GM18507 (cell line): ENCODE measurements at places on chromosomes 16 and 17.

DNA sequence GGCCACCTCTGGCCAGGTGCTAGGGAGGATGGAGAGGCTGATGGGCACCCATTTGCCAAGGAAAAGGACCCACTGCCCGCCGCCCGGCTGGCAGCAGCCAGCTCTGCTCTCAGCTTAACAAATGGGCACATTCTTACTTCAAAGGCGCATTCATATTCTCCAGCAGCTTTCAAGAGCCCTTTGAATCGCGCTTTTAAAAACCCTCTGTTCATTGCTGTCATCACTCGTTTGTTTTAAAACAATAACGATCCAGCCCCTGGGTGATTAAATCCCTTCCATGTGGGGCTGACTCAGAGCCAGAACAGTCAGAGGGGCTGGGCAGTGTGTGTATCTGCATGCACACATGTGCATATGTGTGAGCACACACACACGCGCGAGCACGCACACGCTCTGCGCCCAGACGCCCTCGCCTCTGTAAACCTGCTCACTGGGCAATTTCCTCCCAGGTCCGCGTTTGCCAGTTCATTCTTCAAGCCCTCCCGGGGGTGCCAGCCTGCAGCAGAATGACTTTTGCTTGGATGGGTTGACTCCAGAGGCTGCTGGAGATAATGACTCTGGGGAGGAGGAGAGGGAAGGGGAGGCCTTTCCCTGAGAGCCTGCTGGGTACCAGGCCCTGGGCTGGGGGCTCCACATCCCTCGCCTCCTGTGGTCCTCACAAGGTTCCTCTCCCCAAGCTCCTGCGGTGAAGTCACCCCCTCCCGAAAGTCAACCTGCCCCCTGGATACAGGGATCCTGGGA, 133.1 kb downstream of the SDK2 start:
- no peak for DNase-seq

- DNase-seq = no peak
Measured at GRCh38 chr16:66442502-66443268, 15.6 kb downstream of the BEAN1 start.

DNA sequence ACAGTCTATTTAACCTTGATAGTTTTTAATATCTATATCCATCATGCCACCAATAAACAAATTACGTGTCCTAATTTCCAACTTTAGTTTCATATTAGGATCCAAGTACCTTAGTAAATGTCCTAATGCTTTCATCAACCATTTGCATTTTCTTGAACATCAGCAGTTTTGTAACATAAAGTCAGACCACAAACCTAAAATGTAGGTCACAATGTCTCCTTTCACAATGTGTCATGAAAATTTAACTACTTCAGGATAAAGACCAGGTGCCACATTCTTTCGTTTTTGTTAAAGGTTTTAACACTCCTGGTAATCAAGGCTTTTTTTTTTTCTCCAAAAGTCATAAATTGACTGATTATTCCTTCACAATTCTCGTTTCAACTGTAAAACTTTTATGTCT, 310.7 kb upstream of the PMFBP1 start:
- no peak for DNase-seq

DNA sequence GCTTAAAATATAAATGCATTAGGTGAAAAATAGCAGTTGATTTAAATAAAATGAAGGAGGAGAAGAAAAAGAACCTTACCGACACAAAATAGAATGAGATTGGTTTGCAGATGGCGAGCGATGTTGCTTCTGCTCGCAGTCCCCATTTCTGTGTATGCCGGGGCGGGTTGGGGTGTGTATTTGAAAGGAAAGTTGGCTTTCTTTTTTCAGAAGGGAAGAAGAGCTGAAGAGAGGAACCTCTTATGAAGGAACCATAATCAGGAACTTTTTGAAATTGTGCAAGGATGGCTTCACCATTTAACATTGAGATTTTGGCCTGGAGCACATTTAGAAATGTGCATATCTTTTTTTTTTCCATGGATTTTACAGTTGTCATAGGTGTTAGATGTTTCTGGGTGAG, at the start of gene IGSF6:
Gene IGSF6 (minus strand): TSS at position 156 of the 400 bp plus-strand sequence. CDS start 10 bp downstream, at position 146.
- DNase-seq = no peak

GRCh38 chr16:68469796-68470460, 21.6 kb upstream of the SMPD3 start:
- no peak for DNase-seq

DNA sequence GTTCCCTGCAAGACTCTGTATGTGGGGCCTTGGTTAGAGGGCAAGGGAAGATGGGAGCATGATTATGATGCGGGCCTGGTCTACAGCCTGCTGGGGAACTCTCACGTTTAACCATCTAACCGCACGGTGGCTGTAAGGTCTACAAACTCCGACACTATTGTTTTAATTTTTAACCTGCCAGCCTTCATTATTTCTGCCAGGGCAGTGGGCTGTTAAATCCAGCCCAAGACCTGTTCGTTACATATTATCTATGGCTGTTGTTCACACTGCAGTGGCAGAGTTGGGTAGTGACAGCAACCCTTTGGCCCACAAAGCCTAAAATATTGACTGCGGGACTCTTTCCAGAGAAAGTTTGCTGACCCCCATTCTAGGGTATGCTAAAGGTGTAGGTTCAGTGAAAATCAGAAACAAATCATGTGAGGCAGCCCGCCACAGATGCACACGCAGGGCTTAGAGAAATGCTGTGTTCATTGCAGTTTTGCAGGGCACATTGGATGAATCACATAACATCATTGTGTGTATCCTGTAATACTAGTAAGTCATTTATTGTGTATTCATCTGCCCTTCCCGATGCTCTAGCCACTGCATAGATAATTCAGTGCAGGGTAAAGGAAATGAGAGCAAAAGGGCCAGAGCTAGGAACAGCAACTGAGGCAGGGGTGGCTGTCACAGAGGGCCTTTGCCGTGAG, 14.3 kb downstream of the SNX29 start:
- no peak for DNase-seq

DNA sequence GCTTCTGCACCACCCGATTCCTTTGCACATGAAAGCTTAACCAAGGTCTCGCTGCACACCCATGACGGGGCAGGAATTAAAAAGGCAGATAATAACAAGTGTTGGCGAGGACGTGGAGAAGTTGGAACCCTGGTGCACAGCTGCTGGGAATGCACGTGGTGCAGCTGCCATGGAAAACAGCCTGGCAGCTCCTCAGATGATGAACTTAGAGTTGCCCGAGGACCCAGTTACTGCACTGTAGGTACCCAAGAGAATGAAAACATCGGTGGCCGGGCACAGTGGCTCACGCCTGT, 211.6 kb upstream of the CIBAR2 start:
- DNase-seq = no peak

GRCh38 chr17:50768346-50768761, 1.0 kb upstream of the ANKRD40CL start:
- DNase-seq = no peak

GRCh38 chr16:80931801-80932707, 74.6 kb downstream of the CMC2 start:
- no peak for DNase-seq

GRCh38 chr17:82231312-82231561, 2.4 kb downstream of the SLC16A3 start:
- no peak for DNase-seq

GRCh38 chr16:56525236-56525635, 5.4 kb upstream of the BBS2 start:
- no peak for DNase-seq

- DNase-seq = no peak
Measured at GRCh38 chr17:65453204-65453931, 108.1 kb downstream of the AXIN2 start.

DNA sequence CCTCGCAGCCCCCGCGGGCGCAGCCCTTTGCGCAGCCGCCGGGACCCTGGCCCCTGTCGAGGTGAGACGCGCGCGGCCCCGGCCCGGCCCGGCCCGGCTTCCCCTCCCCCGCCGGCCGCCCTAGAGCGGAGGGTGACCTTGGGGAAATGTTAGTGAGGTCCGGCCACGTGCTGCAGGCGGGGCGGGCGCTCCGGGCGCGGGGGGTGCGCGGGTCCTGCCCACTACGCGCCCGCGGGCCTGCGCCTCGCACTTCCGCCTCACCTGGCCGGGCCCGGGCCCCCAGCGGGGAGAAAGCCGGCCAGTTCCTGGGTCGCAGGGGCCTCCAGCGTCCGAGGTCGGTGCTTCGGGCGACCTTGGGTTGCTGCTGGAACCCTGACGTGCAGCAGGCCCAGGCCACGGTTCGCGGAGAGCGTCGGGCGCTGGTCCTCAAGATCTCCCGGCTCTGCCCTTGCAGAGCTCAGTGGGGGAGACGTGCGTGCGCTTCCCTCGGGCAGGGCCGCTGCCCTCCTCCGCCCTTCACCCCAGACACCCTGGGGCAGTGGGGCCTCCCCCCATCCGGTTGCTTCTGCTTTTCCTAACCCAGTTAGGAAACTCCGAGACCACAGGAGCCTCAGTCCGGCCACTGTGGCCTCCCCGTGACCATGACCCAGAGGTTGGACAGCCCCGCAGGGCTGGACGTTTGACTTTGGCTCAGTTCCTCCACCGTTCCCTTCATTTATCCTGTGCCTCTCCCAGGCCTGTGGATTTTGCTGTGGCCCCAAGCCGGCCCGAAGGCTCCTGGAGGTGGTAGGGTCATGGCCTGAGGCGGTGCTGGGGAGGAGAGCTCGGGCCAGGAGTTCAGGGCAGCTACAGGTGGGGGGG, 791 bp downstream of the MCRIP2 start:
- DNase-seq = peak; percentile 45

- DNase-seq = no peak
Measured at GRCh38 chr17:32656886-32657285, 170.1 kb downstream of the CDK5R1 start.

DNA sequence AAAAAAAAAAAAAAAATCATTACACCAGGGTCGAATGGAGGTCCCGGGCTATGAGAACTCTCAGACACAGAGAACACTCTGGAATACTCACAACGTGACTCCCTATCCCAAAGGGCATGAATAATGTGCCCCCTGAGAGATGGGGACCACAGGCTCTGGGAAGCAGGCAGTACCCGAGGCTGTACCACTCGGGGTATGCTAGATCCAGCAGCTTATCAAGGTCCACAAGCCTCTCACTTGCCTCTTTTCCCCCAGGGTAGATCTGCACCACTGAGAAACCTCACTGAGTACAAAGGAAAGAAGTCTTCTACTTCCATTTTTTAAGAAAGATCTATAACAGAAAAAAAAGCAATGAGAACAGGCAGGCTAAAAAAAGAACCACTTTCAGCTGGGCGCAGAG, 40.5 kb downstream of the WDR59 start:
- no peak for DNase-seq

DNA sequence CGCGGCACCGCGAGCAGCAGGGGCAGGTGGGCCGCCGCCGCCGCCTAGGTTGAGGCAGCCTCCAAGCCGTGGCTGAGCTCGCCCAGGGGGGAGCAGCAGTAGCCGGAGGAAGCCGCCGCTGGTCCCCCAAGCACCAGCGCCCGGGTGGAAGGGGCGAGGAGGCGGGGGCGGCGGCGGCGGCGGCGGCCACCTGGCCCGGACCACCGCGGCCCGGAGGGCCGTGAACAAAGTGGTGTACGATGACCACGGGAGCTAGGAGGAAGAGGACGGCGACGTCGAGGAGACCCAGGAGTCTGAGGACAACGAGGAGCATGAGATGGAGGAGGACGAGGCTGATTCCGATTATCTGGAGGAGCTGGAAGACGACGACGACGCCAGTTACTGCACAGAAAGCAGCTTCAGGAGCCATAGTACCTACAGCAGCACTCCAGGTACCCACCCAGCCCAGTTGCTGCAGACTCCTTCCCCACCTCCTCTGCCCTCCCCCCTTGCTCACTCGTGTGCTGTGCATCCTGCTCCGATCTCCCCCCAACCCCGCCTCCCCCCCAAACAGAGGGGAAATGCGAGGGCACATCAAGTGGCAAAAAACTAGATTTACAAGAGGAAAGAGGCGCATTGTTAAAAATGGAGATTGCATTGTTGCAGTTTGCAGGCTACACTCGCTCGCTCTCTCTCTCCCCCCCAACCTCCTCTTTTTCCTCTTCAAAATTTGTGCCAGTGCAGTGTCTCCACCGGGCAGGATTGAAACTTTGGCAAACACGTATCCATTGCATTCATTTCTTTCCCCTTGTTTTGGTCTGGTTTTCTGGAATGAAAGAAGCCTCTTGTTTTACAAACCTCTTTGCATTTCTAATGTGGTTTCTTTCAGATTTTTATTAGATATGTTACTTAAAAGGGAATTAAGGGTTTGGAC, 41.8 kb upstream of the AMZ2 start:
- DNase-seq = no peak

- DNase-seq = no peak
Measured at GRCh38 chr16:89922477-89922883, 662 bp upstream of the TUBB3 start.

- no peak for DNase-seq
Measured at GRCh38 chr16:23298290-23298915, 3.7 kb upstream of the SCNN1B start.

- DNase-seq = no peak
Measured at GRCh38 chr17:33038740-33039139, 47.1 kb downstream of the SPACA3 start.

- no peak for DNase-seq
Measured at GRCh38 chr16:12020009-12020408, 43.5 kb downstream of the SNX29 start.

DNA sequence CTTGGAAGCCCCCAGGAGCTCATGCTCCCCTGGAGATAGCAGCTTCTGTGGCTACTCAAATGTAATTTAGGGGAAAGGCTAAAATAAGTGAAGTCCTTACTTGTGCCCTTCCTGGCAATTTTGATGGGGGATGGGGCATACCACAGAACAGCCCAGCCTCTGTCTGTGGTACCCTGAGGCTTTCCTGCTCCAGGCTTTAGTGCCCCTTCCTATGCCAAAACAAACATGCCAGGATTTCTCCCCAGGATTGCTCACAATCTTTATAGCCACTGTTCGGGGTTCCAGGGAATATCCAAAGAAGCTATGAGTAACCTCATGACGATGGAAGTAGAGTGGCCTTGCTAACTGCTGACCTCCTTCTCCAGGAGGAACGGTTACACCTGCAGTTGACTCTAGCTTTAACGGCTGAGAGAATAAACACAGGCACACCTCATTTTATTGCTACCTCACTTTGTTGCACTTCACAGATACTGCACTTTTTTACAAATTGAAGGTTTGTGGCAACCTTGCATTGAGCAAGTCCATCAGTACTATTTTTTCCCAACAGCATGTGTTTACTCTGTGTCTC, 24.9 kb downstream of the CCL4 start:
- DNase-seq = no peak

- no peak for DNase-seq
Measured at GRCh38 chr16:30114411-30114810, 1.1 kb upstream of the GDPD3 start.

DNA sequence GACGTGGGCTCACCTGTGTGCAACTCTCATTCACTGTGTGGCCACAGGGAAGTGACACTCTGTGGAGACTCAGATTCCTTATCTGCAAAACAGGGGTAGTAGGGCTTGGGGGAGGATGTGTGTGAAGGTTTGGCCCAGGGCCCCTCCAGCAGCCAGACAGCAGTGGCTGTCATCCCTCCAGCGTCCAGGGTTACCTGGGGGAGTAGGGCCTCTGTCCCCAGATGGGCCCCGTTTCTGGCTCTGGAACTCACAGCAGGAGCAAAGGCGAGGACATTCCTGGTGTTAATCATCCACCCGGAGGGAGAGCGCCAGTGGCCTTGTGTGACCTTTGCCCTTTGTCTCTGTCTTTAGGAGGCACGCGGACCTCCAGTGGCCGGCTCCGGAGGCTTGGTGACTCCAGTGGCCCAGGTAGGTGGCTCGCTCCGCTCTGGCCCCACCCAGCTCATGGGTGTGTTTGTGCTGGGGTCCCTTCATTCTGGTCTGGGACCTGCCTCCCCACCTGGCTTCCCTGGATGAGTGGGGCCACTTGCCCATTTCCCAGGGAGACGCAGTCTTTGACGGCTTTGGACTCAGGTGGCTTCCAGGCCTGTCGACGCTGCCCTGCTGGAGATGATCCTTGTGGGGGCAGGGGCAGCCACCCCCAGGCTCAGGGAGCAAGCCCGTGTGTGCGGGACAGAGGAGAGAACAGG, 166.2 kb downstream of the SEC14L1 start:
- DNase-seq = no peak
